Thoracic aorta (tissue), 2 donors: ENCODE measurements at places on chromosomes 5 and 9. TPM values are rescaled to one million over a fixed set of nuclear protein-coding genes. Genes with fewer than 3 reads are reported as not detected.

DNA sequence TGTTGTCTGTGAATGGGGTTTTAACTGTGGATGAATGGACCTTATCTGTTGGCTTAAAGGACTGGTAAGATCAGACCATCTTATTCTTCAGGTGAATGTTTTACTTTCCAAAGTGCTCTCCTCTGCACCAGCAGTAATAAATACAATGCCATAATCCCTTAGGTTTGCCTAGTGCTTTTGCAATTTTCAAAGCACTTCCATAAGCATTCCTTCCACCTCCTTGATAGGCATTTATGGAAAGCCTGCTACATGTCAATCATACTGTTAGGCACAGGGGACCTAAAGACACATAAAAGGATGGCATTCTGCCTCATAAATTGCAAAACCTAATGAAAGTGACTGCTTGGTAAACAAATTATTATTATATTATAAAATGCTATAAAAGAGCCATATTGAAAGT is 21.4 kb downstream of the IL7R start:
- no peaks in the 10 kb centered on the region for H3K36me3 ChIP-seq
- no peak overlapping the region for H3K27ac ChIP-seq
- no peaks in the 10 kb centered on the region for H3K27me3 ChIP-seq
- H3K4me3 ChIP-seq = no peak overlapping the region
- H3K4me1 ChIP-seq = no peaks in the 10 kb centered on the region
- no peak for DNase-seq

- no peak overlapping the region for H3K4me3 ChIP-seq
- no peak for DNase-seq
- no peaks in the 10 kb centered on the region for H3K4me1 ChIP-seq
Measured at GRCh38 chr5:61647672-61648071, 315.6 kb downstream of the ZSWIM6 start.

GRCh38 chr5:172421020-172421419 is 33.3 kb downstream of the SH3PXD2B start:
- H3K27me3 ChIP-seq = no peaks in the 10 kb centered on the region
- DNase-seq = no peak
- no peak overlapping the region for H3K4me3 ChIP-seq
- peak overlapping the region; percentile 74 for H3K27ac ChIP-seq
- peaks cover 7% of the 10 kb centered on the region for H3K36me3 ChIP-seq

DNA sequence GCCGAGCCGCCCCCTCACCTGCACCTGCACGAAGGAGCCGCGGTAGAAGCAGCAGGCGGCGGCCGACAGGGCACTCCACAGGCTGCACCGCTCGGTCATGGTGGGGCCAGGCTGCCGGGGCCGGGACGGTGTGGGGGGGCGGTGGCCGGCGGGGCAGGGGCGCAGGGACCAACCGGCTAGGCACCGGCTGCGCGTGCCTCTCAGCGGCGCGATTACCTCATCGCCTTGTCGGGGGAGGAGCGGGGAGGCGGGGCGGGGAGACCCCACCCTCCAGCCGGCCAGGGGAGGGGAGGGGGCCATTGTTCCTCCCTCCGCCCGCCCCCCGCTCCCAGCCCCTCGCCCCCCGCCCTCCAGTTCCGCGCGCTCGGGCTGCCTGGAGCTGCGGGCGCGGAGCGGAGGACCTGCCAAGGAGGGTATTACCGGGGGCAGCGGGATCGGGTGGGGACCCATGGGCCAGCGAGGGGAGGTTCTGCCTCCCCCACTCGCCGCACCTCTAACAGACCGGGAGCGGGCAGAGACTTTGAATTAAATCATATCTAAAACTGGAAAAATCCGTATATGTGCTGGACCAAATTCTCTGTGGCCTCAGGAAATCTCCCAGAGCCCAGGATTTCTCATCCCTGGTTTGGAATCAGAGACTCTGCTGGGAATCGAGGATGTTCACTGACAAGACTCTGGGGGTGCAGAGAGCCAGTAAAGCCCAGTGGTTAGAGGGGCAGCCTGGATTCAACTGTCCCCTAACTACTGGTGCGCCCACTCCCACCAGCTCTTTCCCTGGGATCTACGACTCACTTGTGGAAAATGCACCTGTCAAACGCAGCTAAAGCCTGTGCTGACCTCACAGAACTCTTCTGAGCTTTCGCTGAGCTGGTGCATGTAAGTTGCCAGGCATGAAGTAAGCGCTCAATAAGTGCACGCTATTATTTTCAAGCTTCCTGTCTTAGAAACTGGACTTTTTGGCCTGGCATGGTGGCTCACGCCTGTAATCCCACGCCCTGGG is 20.3 kb upstream of the TOR2A start:
- no peaks in the 10 kb centered on the region for H3K4me1 ChIP-seq
- no peak overlapping the region for H3K4me3 ChIP-seq
- H3K27ac ChIP-seq = no peak overlapping the region
- peaks cover 7% of the 10 kb centered on the region for H3K27me3 ChIP-seq
- DNase-seq = no peak

- H3K27me3 ChIP-seq = no peaks in the 10 kb centered on the region
- no peaks in the 10 kb centered on the region for H3K36me3 ChIP-seq
- DNase-seq = no peak
- H3K27ac ChIP-seq = no peak overlapping the region
- peaks cover 18% of the 10 kb centered on the region for H3K4me1 ChIP-seq
Measured at GRCh38 chr5:74386571-74387334, 253.8 kb downstream of the ENC1 start.

GRCh38 chr5:1847056-1847455 is 35.7 kb downstream of the IRX4 start:
- no peak overlapping the region for H3K27ac ChIP-seq
- no peak overlapping the region for H3K4me3 ChIP-seq
- H3K36me3 ChIP-seq = no peaks in the 10 kb centered on the region
- no peak for DNase-seq

- peaks cover under 1% of the 10 kb centered on the region for H3K4me1 ChIP-seq
- no peaks in the 10 kb centered on the region for H3K27me3 ChIP-seq
- no peak overlapping the region for H3K27ac ChIP-seq
Measured at GRCh38 chr5:6910950-6911349, 197.7 kb downstream of the TENT4A start.

- H3K4me1 ChIP-seq = no peaks in the 10 kb centered on the region
- H3K4me3 ChIP-seq = no peak overlapping the region
- no peak overlapping the region for H3K27ac ChIP-seq
- no peaks in the 10 kb centered on the region for H3K27me3 ChIP-seq
- H3K36me3 ChIP-seq = no peaks in the 10 kb centered on the region
Measured at GRCh38 chr5:149326611-149327010, 18.7 kb upstream of the GRPEL2 start.

- no peak overlapping the region for H3K4me3 ChIP-seq
- DNase-seq = no peak
- H3K36me3 ChIP-seq = no peaks in the 10 kb centered on the region
Measured at GRCh38 chr9:72467766-72468738, 53.4 kb upstream of the TMC1 start.

DNA sequence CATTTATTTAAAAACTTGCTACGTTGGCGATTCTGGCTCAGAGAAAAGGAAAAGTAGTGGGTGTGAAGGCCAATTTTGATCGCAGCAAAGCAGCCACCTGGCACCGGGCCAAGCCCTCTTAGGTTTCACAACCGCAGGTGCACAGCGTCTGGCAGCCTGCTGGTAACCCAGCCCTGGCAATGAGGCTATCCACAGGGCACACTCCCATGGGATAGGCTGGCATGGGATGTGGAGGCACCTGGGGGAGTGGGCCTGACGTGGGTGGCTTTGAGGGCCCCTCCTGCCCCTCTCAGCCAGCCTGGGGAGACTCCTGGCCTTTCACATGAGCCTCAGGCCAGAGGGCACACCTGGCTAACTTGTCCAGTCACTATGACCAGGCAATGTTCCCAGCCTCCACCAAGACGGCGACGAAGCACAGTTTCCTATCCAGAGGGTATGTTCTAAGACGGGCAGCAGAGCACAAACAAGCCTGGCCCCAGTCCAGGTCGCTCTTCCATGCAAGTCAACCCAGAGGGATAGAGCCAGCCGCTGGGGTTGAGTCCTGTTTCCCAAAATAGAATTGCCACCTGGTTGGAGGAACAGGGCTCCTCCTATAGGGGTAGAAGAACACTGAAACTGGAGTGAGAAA is 19.0 kb downstream of the CMBL start:
- H3K27ac ChIP-seq = no peak overlapping the region
- peaks cover 14% of the 10 kb centered on the region for H3K4me1 ChIP-seq
- H3K27me3 ChIP-seq = no peaks in the 10 kb centered on the region
- peaks cover 4% of the 10 kb centered on the region for H3K36me3 ChIP-seq
- no peak overlapping the region for H3K4me3 ChIP-seq

- H3K4me3 ChIP-seq = no peak overlapping the region
- no peaks in the 10 kb centered on the region for H3K27me3 ChIP-seq
- no peak overlapping the region for H3K27ac ChIP-seq
- H3K4me1 ChIP-seq = no peaks in the 10 kb centered on the region
Measured at GRCh38 chr5:160657068-160657507, 194.9 kb downstream of the ATP10B start.

GRCh38 chr5:149372076-149372795 is 6.9 kb downstream of the IL17B start:
- peak overlapping the region; percentile 10 for H3K4me3 ChIP-seq
- peak overlapping the region; percentile 94 for H3K27ac ChIP-seq
- H3K4me1 ChIP-seq = peaks cover 24% of the 10 kb centered on the region
- no peak for DNase-seq

DNA sequence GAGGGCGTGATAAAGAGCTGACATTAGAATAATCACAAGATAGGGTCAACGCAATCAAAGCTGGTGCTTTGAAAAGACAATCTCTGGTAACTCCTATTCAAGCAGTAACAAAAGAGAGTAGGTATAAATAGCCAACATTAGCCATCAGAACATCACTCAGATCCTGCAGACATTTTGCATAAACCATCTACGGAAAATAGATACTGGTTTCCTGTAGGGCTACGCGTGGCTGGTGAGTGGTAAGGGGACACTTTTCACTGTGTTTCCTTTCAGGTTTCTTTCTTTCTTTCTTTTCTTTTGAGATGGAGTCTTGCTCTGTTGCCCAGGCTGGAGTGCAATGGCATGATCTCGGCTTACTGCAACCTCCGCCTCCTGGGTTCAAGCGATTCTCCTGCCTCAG is 22.3 kb downstream of the TTF1 start:
- H3K4me1 ChIP-seq = no peaks in the 10 kb centered on the region
- no peak for DNase-seq
- no peak overlapping the region for H3K4me3 ChIP-seq
- no peak overlapping the region for H3K27ac ChIP-seq
- H3K36me3 ChIP-seq = peaks cover 14% of the 10 kb centered on the region
- no peaks in the 10 kb centered on the region for H3K27me3 ChIP-seq

GRCh38 chr9:106753155-106753671 is 109.8 kb upstream of the ZNF462 start:
- no peak overlapping the region for H3K4me3 ChIP-seq
- no peaks in the 10 kb centered on the region for H3K27me3 ChIP-seq
- no peaks in the 10 kb centered on the region for H3K36me3 ChIP-seq
- no peaks in the 10 kb centered on the region for H3K4me1 ChIP-seq
- no peak for DNase-seq

DNA sequence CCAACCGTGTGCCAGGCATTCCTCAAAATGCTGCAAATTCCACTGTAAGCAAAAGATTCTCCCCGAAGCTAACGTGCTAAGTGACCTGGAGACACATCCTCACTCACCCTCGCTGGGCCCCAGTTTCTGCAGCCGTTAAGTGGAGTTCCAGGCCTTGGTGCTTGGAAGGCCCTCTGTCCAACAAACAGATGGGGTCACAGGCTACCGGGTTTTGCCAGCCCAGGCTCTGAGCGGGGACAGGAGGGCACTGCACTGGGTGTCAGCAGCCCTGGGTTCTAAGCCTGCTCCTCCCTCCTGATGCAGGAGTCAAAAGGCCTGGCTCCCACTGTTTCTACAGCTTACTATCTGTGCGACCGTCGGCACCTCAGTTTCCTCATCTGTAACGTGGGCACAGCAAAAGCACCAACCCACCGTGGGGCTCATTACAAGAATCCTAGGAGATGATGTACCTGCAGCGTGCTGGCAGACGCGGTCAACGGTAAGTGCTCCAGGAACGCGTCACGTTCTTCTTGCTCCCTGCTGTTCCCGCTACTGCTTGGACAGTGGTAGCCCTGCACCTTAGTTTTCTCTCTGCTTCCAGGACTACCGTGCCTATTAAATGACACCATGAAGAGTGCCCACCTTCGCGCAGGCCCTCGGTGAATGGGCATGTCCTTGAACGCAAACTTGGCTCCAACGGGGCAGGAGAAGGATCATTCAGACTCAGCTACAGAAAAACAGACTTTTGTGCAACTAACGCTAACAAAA is 84.8 kb downstream of the ADAMTS2 start:
- no peak overlapping the region for H3K27ac ChIP-seq
- DNase-seq = no peak
- no peak overlapping the region for H3K4me3 ChIP-seq
- peaks cover 5% of the 10 kb centered on the region for H3K4me1 ChIP-seq
- no peaks in the 10 kb centered on the region for H3K36me3 ChIP-seq

GRCh38 chr5:122697191-122697590 is 77.7 kb upstream of the SNX2 start:
- H3K36me3 ChIP-seq = no peaks in the 10 kb centered on the region
- no peak overlapping the region for H3K27ac ChIP-seq
- no peak overlapping the region for H3K4me3 ChIP-seq
- no peaks in the 10 kb centered on the region for H3K4me1 ChIP-seq

DNA sequence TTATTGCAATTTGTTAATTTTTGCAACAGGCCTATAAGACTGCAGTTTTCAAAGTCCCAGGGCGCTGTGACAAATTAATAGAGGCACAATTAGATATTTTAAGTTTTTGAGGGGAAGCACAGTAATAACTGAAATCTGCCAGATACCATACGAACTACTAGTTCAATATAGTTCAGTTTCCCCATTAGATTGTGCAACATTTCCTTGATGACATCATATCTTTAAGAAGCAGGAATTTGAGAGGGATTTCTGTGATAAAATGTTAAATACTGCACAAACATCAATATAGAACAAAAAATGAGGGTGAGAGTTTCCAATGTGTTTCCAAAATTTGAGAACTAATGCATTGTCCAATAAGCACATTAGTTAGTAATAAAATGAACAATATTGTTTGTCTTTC is 56.7 kb upstream of the GRIN3A start:
- no peaks in the 10 kb centered on the region for H3K4me1 ChIP-seq
- no peaks in the 10 kb centered on the region for H3K36me3 ChIP-seq
- H3K4me3 ChIP-seq = no peak overlapping the region
- DNase-seq = no peak
- H3K27me3 ChIP-seq = no peaks in the 10 kb centered on the region

- H3K27me3 ChIP-seq = no peaks in the 10 kb centered on the region
- H3K4me3 ChIP-seq = no peak overlapping the region
- no peak for DNase-seq
- H3K27ac ChIP-seq = no peak overlapping the region
- no peaks in the 10 kb centered on the region for H3K36me3 ChIP-seq
- no peaks in the 10 kb centered on the region for H3K4me1 ChIP-seq
Measured at GRCh38 chr9:89145097-89145496, 33.5 kb downstream of the SHC3 start.

GRCh38 chr5:65382582-65382981 is 99.1 kb downstream of the ADAMTS6 start:
- no peaks in the 10 kb centered on the region for H3K27me3 ChIP-seq
- DNase-seq = no peak
- H3K36me3 ChIP-seq = no peaks in the 10 kb centered on the region
- no peak overlapping the region for H3K4me3 ChIP-seq

GRCh38 chr9:131675437-131676022 is 64.3 kb downstream of the RAPGEF1 start:
- DNase-seq = no peak
- H3K36me3 ChIP-seq = no peaks in the 10 kb centered on the region
- peak overlapping the region; percentile 26 for H3K4me3 ChIP-seq
- peak overlapping the region; percentile 96 for H3K27ac ChIP-seq
- H3K27me3 ChIP-seq = no peaks in the 10 kb centered on the region
- H3K4me1 ChIP-seq = peaks cover 85% of the 10 kb centered on the region

Gene TMOD1
- total RNA-seq = 44.0 TPM

Gene ARID3C
- not detected for total RNA-seq

Gene ADCY2
- total RNA-seq = 5.0 TPM

Gene ADAMTS6
- 11.8 TPM for total RNA-seq

Gene TRIM52
- 13.1 TPM for total RNA-seq

Gene SNCAIP
- 8.5 TPM for total RNA-seq

Gene UBE2R2
- total RNA-seq = 21.3 TPM
